ENCODE measurements at places on chromosomes 1 and 21.
A peak's percentile ranks its signal among the peaks of the same experiment; 100 is the strongest.

DNA sequence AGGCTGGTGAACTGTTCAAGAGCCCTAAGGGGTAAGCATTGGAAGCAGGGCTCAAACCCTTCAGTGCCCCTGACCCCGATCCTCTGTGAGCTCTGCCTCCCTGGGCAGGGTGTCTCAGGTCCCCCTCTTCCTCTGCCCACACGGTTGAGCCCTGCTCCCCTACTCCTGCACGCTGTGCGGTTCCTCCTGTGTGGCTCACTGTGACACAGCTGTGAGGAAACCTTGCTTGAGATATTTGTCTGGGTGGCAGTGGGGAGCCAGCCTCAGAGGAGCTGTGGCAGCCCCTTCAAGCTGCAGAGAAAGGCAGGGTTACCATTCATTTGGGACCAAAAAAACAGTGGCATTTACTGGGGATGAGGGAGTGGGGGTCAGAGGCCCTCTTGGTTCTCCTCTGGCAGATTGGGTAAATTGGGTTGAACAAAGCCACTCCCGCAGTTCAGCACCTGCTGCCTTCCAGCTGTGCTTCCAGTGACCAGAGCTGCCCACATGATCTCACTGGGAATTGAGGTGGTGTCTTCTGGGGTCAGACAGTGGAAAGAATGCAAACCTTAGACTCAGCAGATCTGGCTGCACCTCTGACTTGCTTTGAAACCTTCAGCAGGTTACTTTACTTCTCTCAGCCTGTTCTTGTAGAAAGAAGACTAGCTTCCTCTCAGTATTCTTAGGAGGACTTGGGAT, 60.6 kb upstream of the CD1D start:
- H3K36me3 ChIP-seq, result no peaks in the 10 kb centered on the region
- H3K27me3 ChIP-seq, result peaks cover 6% of the 10 kb centered on the region
- no peak for DNase-seq
- H3K4me3 ChIP-seq, result no peak overlapping the region
- H3K4me1 ChIP-seq, result no peaks in the 10 kb centered on the region

GRCh38 chr1:3440300-3440681, 14.2 kb upstream of the ARHGEF16 start:
- no peaks in the 10 kb centered on the region for H3K36me3 ChIP-seq
- DNase-seq, result no peak
- no peak overlapping the region for H3K4me3 ChIP-seq
- peaks cover 7% of the 10 kb centered on the region for H3K27me3 ChIP-seq
- no peaks in the 10 kb centered on the region for H3K4me1 ChIP-seq
- no peak overlapping the region for H3K27ac ChIP-seq

GRCh38 chr1:147754661-147755060, 5.7 kb downstream of the GJA5 start:
- no peak overlapping the region for H3K27ac ChIP-seq
- H3K4me1 ChIP-seq, result peaks cover 3% of the 10 kb centered on the region
- no peak overlapping the region for H3K4me3 ChIP-seq

- peaks cover 6% of the 10 kb centered on the region for H3K4me1 ChIP-seq
- H3K36me3 ChIP-seq, result no peaks in the 10 kb centered on the region
- DNase-seq, result no peak
- H3K4me3 ChIP-seq, result no peak overlapping the region
- no peaks in the 10 kb centered on the region for H3K27me3 ChIP-seq
Observed at GRCh38 chr1:20399606-20400180, 86.3 kb downstream of the CAMK2N1 start.

- no peak overlapping the region for H3K4me3 ChIP-seq
- H3K27ac ChIP-seq, result no peak overlapping the region
- H3K36me3 ChIP-seq, result no peaks in the 10 kb centered on the region
- H3K27me3 ChIP-seq, result no peaks in the 10 kb centered on the region
Observed at GRCh38 chr1:83776913-83777757, 221.8 kb downstream of the TTLL7 start.

DNA sequence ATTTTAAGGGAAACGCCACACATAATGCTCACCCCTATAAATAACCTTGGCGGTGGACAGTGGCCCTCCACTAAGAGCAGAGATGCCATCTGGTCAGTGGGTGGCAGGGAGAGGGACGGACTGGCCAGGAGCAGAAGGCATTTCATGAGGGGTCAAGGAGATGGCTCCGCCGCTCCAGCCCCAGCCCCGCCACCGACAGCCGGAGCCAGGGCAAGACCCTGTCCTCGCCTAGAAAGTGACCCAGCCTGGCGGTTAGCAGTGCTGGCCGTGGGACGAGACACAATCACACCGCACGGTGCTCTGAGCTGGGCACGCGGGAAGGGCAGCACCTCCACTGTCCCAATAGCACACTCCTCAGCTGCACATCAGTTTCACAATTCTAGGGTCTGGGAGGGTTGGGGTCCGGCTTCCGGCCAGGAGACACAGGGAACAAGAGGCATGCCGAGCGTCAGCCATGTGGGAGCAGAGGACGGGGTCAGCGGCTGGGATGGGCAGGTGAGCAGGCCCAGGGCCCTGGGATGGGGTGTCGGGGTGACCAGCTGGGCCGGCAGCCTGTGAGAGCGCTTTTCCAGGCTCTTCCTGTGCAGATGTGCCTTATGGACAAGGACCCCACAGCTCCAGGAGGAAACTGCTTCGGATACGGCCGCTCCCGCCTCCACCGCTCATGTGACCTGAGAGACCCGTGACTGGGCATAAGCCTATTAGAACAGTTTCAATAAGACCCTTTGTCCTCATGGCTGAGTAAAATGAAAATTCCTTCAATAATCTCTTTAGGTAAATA, 5.7 kb downstream of the SLC19A1 start:
- DNase-seq, result no peak
- H3K27ac ChIP-seq, result no peak overlapping the region
- H3K36me3 ChIP-seq, result no peaks in the 10 kb centered on the region
- H3K27me3 ChIP-seq, result no peaks in the 10 kb centered on the region
- no peak overlapping the region for H3K4me3 ChIP-seq
- peaks cover 17% of the 10 kb centered on the region for H3K4me1 ChIP-seq

GRCh38 chr1:107776900-107777663, 187.9 kb downstream of the VAV3 start:
- no peak overlapping the region for H3K4me3 ChIP-seq
- no peak overlapping the region for H3K27ac ChIP-seq
- H3K4me1 ChIP-seq, result no peaks in the 10 kb centered on the region
- peak; percentile 64 for DNase-seq

GRCh38 chr21:41210426-41211059, 42.6 kb downstream of the BACE2 start:
- H3K4me3 ChIP-seq, result no peak overlapping the region
- no peak overlapping the region for H3K27ac ChIP-seq
- no peak for DNase-seq
- no peaks in the 10 kb centered on the region for H3K36me3 ChIP-seq
- no peaks in the 10 kb centered on the region for H3K27me3 ChIP-seq
- no peaks in the 10 kb centered on the region for H3K4me1 ChIP-seq

- H3K36me3 ChIP-seq, result no peaks in the 10 kb centered on the region
- H3K27ac ChIP-seq, result no peak overlapping the region
- DNase-seq, result peak; percentile 74
- no peaks in the 10 kb centered on the region for H3K27me3 ChIP-seq
- peaks cover 9% of the 10 kb centered on the region for H3K4me1 ChIP-seq
Observed at GRCh38 chr1:184563308-184563707, 176.5 kb downstream of the C1orf21 start.

DNA sequence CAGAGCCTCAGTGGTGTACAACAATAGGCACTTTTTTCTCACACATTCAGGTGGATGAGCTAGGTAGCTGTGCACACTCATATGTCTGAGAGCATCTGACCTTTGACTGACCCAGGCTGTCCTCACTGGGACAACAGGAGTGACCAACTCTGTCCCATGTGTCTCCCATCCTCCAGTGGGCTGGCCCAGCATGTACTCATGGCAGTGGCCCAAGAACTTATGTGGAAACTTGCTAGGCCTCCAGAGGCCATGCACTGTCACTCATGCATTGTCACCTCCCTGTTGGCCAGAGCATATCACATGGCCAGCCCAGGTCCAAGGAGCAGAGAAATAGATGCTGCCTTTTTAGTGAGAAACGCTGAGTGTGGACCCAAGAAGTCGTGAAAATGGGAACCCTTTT, 158.8 kb downstream of the IGSF21 start:
- no peaks in the 10 kb centered on the region for H3K27me3 ChIP-seq
- no peak overlapping the region for H3K27ac ChIP-seq
- H3K36me3 ChIP-seq, result no peaks in the 10 kb centered on the region
- no peak overlapping the region for H3K4me3 ChIP-seq

DNA sequence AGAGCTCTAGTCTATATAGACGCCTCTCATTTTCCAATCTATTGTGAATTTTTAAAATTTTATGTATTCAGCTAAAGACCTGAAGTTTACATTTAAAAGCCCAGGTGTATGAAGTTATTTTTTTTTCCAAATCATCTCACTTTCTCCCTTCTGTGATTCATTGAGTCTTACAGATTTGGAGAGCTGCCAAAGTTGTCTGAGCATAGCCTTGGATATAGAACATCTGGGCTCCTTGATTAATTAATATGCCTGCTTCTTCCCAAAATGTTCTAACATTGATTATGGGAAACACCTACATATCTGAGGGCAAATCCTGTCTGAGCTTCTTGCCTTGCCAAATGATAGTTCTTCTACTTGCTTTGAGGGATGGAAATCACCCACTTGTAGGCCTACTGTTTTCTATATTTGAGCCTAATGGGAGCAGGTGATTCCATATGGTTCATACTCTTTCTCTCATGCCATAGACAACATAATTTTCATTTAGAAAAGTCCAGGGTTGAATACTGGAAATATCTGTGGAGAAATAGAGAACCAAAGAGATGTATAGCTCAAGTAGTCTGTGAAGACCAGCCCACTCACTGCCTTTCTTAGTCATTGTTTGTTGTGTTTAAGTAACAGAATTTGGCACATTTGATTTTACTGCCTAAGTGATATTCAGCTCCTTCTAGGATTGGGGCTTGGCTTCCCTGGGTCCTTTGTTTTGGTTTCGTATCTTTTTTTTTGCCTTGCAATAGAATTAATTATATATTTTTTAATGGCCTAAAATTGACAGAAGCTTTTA, 46.2 kb downstream of the MACF1 start:
- no peak overlapping the region for H3K27ac ChIP-seq
- H3K27me3 ChIP-seq, result no peaks in the 10 kb centered on the region
- no peak for DNase-seq

DNA sequence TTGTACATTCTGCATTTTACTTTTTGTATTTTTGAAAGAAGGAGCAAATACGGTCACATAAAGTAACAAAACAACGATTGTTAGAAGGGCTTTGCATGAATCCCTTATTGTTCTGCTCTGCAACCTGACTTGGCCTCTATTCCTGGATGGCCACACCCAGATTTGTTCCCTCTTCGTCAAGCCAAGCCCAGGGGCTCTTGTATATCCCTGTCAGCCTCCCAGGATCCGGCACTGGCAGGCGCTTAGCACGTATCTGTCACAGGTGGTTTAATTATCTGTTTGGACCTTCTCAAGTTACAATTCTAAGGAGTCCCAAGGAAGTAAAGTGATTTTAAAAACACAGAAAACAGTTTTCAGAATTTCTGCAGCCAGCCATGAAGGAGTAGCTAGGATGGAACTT, 28.0 kb downstream of the CRYAA start:
- no peaks in the 10 kb centered on the region for H3K27me3 ChIP-seq
- H3K4me1 ChIP-seq, result peaks cover 6% of the 10 kb centered on the region
- DNase-seq, result no peak
- H3K27ac ChIP-seq, result peak overlapping the region; percentile 15
- H3K36me3 ChIP-seq, result no peaks in the 10 kb centered on the region

DNA sequence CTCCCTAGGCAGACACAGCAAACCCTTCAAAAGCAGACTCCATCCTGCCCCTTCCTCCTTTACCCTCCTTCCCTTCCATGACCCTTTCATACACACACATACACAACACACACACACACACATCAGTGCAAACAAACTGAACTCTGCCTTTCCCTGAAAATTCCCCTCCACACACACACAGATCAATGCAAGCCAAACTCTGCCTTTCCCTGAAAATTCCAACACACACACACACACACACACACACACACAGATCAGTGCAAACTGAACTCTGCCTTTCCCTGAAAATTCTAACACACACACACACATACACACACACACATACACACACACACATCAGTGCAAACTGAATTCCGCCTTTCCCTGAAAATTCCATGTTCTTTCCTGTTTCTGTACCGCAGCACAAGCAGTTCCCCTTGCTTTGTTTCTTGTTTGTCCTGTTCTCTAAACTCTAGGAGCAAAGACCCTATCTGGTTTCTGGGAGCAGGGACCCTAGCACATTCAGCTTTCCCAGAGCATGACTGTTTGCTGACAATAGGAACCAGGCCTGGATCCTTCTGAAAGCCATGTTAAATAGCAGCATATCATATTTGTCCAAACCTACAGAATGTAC, 91.0 kb downstream of the PTPN14 start:
- DNase-seq, result peak; percentile 33
- no peak overlapping the region for H3K27ac ChIP-seq
- H3K4me3 ChIP-seq, result no peak overlapping the region
- peaks cover 1% of the 10 kb centered on the region for H3K36me3 ChIP-seq
- no peaks in the 10 kb centered on the region for H3K27me3 ChIP-seq

- no peak overlapping the region for H3K27ac ChIP-seq
- no peaks in the 10 kb centered on the region for H3K27me3 ChIP-seq
- no peaks in the 10 kb centered on the region for H3K36me3 ChIP-seq
- H3K4me3 ChIP-seq, result no peak overlapping the region
- no peak for DNase-seq
Observed at GRCh38 chr1:245956225-245956624, 550.9 kb downstream of the SMYD3 start.

GRCh38 chr1:37676281-37677142, 15.8 kb upstream of the CDCA8 start:
- DNase-seq, result peak; percentile 32
- no peak overlapping the region for H3K4me3 ChIP-seq
- no peaks in the 10 kb centered on the region for H3K27me3 ChIP-seq
- no peak overlapping the region for H3K27ac ChIP-seq
- no peaks in the 10 kb centered on the region for H3K4me1 ChIP-seq

GRCh38 chr1:186491336-186491735, 30.4 kb upstream of the PDC start:
- no peaks in the 10 kb centered on the region for H3K36me3 ChIP-seq
- DNase-seq, result no peak
- no peak overlapping the region for H3K27ac ChIP-seq

- no peak overlapping the region for H3K4me3 ChIP-seq
- no peak overlapping the region for H3K27ac ChIP-seq
- DNase-seq, result no peak
- no peaks in the 10 kb centered on the region for H3K4me1 ChIP-seq
- no peaks in the 10 kb centered on the region for H3K27me3 ChIP-seq
Observed at GRCh38 chr1:227607336-227607898, 44.1 kb downstream of the ZNF678 start.

- no peak overlapping the region for H3K4me3 ChIP-seq
- no peak overlapping the region for H3K27ac ChIP-seq
- H3K4me1 ChIP-seq, result no peaks in the 10 kb centered on the region
- H3K36me3 ChIP-seq, result no peaks in the 10 kb centered on the region
- H3K27me3 ChIP-seq, result no peaks in the 10 kb centered on the region
Observed at GRCh38 chr1:116826818-116827606, 72.8 kb downstream of the CD2 start.

DNA sequence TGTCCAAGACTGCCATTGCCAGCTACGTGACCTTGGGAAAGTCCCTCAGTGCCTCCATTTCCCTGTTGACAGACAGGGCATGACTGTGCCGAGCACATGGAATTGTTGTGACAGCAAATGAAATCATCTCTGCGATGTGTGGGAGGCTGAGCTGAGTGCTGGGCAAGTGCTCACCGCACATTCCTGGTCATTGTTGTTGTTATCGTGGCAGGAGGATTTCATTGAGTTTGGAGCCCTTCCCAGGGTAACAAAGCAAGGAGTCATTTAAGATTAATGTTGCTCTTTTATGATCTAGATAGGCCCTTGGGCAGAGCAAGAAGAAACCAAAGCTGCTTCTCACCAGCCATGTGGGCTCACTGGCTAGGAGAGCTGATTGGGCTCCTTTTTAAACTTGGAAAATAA, 39.6 kb upstream of the ITPKB start:
- no peak for DNase-seq
- no peaks in the 10 kb centered on the region for H3K36me3 ChIP-seq
- no peaks in the 10 kb centered on the region for H3K4me1 ChIP-seq
- H3K27me3 ChIP-seq, result no peaks in the 10 kb centered on the region

All from lung (tissue), 17 donors.